ENCODE measurements at places on chromosomes 6 and 20.
A peak's percentile ranks its signal among the peaks of the same experiment; 100 is the strongest.

- no peak for DNase-seq
These were observed 92.9 kb upstream of the NAA20 start for GRCh38 chr20:19924255-19924654.

- no peak for DNase-seq
These were observed 6.0 kb downstream of the PSMF1 start for GRCh38 chr20:1124421-1124820.

DNA sequence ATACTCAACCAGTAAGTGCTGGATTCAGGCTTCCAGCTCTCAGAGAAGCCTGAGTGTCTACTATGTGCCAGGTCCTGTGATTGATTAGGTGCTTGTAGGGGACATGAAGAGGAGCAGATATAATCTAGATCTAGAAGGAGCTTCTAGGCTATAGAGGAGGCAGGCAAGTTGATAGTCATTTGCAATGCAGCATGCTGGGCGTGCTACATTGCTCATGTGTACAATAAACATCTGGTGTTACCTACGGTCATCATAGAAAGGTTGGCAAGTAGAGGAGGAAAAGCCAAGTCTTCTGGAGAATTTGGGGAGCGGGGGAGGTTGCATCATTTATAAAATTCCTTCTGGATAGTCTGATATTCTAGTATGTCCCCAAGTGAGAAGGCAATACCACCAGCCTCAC, 33.2 kb downstream of the RNF144B start:
- no peak for DNase-seq

- DNase-seq = no peak
These were observed 3.9 kb downstream of the PTPRK start for GRCh38 chr6:128516514-128516898.

GRCh38 chr20:13494019-13494418, 144.7 kb downstream of the TASP1 start:
- no peak for DNase-seq

- DNase-seq = no peak
These were observed 654.1 kb downstream of the KIF16B start for GRCh38 chr20:15919118-15919517.

GRCh38 chr6:43929511-43929910, 159.5 kb downstream of the VEGFA start:
- DNase-seq = no peak

DNA sequence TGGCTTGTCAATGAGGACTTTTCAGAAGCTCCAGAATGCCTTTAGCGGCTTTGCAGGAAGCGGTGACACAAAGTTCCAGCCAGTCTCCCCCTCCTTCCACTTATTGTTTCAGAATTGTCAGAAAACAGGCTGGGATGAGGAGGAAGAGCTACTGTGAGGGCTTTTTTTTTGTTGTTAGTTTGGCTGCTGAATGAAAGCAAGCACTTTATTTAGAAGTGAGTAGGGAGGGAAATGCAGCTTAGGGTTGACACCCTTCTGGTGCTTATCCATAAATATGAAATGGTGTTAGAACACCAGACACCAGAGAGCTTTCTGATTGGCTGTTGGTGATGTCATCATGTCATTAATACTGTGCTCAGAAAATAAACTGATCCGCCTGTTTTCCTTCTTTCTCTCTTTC, 251.5 kb downstream of the SOX4 start:
- no peak for DNase-seq

DNA sequence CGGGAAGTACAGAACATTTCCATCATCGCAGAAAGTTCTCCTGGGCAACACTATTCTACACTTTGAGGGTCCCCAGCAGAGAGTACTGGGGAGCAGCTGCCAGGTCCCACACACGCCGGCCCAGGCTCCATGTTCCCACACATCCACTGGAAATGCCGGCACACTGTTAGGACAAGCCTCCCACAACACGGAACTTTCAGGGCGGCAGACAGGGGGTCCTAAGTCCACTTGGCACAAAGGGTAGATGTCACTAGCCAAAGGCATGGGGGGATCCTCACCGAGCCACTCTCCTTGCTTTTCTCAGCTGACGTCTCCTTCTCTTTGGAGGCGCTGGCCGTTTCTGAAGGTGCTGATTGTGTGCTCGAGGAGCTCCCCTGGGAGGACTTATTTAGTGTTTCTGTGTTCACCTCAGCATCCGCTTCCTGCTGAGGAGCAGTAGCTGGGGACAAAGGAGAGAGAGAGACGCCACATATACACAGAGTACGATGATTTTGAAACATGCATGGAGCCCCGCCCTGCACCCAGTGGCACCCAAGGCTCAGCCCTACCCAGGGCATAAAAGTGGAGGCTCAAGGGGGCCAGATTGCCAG, 135.4 kb downstream of the ZMYND8 start:
- no peak for DNase-seq

- DNase-seq = no peak
These were observed 17.6 kb upstream of the ELMO2 start for GRCh38 chr20:46423882-46424482.

DNA sequence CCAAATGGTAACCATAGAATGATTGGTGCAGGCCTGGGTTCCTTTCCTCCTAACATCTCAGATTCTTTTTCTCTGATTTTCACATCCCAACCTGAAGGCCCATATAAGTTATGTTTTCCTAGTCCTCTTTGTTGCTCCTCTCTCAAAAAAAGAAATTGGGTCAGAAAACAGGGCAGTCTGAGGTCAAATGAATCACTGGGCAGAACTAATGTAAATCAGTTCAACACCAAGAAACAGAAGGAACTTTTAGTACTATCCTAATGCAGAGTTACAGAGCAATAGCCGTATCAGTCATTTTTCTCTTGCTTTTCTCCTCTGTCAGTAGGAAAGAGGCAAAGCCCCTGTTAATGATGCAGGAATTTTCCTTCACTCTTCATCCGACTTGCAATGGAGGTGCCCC, 11.0 kb upstream of the TPD52L1 start:
- no peak for DNase-seq

- no peak for DNase-seq
These were observed 7.6 kb upstream of the SYNDIG1 start for GRCh38 chr20:24461848-24462247.

- DNase-seq = no peak
These were observed 13.4 kb upstream of the SLC17A2 start for GRCh38 chr6:25943887-25944286.

DNA sequence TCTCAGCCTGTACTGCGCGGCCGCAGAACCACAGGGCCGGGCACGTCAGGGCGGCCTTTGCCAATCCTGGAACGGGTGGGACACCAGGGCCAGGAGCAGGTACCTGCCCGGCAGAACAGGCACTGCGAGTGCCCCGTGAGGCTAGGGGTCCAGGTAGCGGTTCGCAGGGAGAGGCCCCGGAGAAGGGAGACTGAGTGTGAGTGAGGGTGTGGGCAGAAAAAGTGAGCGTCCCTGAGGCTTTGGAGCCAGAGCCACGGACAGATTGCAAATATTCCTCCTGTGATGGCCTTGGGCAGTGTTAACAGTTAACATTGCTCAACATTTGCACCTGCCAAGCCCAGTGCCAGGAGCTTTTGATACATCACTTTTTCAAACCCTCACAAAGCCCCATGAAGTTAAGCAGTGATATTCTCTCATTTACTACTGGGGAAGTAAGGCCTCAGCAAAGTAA, 491 bp downstream of the GNMT start:
- no peak for DNase-seq

DNA sequence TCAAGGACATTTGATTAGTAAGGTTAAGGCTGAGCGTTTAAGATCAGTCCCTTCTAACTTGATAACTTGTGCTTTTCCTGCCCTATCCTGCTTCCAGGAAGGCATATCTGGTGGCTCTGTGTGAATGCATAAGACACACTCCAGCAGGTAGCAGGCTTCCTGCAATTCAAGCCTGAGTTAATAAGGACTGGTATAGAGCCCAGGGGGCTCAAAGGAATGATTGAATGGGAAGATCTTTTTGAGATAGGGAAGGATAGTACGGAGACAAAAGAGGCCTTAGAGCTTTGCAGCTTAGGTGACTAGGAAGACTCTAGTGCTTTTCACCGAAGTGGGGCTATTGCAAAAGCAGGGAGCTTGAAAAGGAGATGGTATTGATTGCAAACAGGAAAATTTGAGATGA, 307.1 kb downstream of the GRIK2 start:
- no peak for DNase-seq

GRCh38 chr20:40463171-40463570, 225.9 kb downstream of the MAFB start:
- no peak for DNase-seq

- no peak for DNase-seq
These were observed 191.9 kb upstream of the SLC35B3 start for GRCh38 chr6:8627085-8627861.

- no peak for DNase-seq
These were observed 324.5 kb downstream of the SOX4 start for GRCh38 chr6:21918041-21918440.

GRCh38 chr6:168418711-168419121, 22.3 kb upstream of the SMOC2 start:
- no peak for DNase-seq

- no peak for DNase-seq
These were observed 69.4 kb downstream of the PRND start for GRCh38 chr20:4791121-4791520.

DNA sequence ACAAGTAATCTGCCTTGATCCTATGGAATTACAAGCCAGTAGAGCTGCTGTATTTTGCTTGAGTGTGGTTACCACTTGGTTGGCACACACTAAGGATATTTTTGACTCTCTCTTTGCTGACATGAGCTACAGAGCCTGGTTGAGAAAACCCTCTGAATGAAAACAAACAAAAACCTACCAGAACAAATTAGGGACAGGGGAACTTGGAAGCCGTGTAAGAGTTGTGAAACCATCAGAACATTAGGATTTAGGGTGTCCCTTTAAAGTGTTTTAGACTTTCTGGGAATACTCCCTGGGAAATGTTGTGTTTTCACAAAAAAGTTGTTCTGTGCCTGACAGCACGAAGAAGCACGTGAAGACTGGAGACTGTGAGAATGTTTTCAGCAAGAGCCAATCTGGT, 20.5 kb upstream of the PDE7B start:
- DNase-seq = no peak

DNA sequence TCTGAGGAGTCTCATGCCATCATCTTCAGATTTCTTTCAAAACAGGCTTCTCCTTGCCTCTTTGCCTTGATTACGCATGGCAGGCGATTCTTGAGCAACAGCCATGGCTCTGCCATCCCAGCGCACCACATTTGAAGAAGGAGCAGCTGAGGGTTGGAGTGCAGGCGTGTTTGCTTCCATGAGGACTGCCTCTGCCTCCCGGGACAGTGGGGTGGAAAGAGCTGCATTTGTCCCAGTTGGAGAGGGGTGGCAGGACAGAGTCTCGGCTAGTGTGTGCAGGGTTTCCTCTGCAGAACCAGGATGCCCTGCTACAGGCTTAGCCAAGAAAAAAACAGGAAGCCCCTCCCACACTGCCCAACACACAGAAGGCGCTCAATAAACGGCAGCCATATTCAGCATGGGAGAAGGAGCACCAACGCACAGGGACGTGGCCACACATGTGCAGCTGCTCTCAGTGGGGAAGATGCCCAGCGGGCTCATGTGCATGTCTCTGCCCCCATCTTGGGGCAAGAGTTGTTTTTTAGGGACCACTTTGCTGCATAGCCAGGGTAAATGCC, 36.6 kb downstream of the IRF4 start:
- no peak for DNase-seq

GRCh38 chr6:11851387-11851786, 72.8 kb upstream of the ADTRP start:
- DNase-seq = no peak

- DNase-seq = no peak
These were observed 324.6 kb upstream of the PLCB4 start for GRCh38 chr20:8744228-8744844.

GRCh38 chr6:33314943-33315792, 1.3 kb upstream of the TAPBP start:
- peak; percentile 11 for DNase-seq

DNA sequence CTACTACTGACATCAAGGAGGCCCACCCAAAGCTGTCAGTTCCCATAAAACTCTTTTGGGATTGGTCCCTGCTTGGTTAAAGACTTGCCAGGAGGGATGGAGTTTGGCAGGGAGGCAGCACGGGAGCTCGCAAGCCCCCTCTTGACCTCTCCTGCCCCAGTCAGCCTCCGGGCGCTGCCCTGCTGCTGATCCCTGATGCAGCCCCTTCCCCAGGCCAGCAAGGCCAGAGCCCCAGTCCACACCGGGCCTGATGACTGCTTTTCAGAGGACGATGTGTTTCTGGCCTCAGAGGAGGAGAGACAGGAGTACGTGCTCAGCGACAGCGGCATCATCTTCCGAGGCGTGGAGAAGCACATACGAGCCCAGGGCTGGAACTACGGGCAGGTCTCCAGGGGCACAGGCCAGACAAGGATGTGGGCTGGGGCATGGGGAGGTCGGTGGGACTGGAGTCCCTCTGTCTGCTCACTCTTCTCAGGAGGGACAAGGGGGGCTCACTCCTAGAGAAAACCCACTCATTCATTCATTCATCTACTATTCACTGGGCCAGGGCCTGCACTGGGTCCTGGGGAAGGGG, 15.6 kb downstream of the TGM6 start:
- no peak for DNase-seq

DNA sequence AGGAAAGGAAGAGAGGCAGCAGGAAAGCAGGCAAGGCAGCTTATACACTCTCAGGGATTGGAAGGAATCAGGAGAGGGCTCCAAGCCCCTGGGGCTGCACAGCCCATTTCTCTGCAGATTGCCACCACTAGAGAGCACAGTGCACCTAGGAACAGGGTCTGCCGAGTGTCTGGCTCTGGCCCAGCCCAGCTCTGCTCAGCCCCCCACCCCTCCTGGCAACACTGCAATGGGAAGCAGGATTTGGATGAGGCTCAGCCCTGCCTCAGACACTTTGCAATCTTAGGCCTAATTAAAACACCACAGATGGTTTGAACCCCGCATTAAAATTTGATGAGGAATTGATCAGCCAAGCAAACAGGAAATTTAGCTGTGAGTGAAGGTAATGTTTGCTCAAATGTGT, 252.7 kb downstream of the DHX35 start:
- no peak for DNase-seq

GRCh38 chr20:1127840-1128239, 9.4 kb downstream of the PSMF1 start:
- DNase-seq = no peak

GRCh38 chr20:4637081-4637797, 84.5 kb upstream of the PRND start:
- DNase-seq = no peak

- no peak for DNase-seq
These were observed 4.9 kb downstream of the TNFAIP3 start for GRCh38 chr6:137871831-137872454.

- DNase-seq = no peak
These were observed 60.2 kb downstream of the MYH7B start for GRCh38 chr20:35015863-35016193.

- DNase-seq = no peak
These were observed 6.8 kb downstream of the DUSP15 start for GRCh38 chr20:31863296-31864085.

DNA sequence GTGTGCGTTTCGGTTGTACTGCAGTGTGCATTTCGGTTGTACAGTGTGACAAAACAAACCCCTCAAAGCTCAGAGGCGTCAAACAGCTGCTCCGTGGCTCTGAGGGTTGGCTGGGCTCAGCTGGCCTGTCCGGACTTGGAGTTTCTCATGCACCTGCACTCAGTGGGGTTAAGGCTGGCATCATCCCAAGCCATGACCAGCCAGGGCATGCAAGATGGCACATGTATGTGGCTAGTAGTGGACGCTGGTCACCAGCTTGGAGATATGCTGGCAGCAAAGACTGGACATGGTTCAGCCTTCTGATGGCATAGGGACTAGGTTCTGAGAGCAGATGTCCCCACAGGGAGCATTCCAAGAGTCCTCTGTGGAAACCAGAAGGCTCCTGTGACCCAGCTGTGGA, 187.2 kb downstream of the CDH4 start:
- DNase-seq = no peak

- no peak for DNase-seq
These were observed 42.4 kb upstream of the MLN start for GRCh38 chr6:33846226-33846625.

- DNase-seq = no peak
These were observed 1.9 kb upstream of the NR2E1 start for GRCh38 chr6:108163644-108164542.
